ENCODE measurements at places on chromosomes 13 and 19.

GRCh38 chr19:55067869-55068268, 4.9 kb upstream of the RDH13 start:
- DNase-seq, result no peak

- DNase-seq, result no peak
Measured at GRCh38 chr13:31150315-31150985, 11.3 kb downstream of the HSPH1 start.

- no peak for DNase-seq
Measured at GRCh38 chr19:540867-541637, 2.8 kb upstream of the GZMM start.

- DNase-seq, result no peak
Measured at GRCh38 chr13:99553033-99553432, 51.8 kb downstream of the TM9SF2 start.
